ENCODE measurements at places on chromosomes 16 and 17.
A peak's percentile ranks its signal among the peaks of the same experiment; 100 is the strongest.

DNA sequence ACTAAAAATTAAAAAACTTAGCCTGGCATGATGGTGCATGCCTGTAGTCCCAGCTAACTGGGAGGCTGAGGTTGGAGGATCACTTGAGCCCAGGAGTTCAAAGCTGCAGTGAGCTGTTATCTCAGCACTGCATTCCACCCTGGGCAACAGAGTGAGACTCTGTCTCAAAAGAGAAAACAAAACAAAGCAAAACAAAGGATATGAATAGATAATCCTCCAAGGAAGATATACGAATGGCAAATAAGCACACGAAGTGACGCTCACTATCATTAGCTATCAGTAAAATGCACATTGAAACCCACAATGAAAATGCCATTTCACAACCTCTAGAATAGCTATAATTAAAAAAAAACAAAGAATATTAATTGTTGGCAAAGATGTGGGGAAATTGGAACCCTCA lies 386.2 kb upstream of the CCL2 start:
- no peak for DNase-seq

DNA sequence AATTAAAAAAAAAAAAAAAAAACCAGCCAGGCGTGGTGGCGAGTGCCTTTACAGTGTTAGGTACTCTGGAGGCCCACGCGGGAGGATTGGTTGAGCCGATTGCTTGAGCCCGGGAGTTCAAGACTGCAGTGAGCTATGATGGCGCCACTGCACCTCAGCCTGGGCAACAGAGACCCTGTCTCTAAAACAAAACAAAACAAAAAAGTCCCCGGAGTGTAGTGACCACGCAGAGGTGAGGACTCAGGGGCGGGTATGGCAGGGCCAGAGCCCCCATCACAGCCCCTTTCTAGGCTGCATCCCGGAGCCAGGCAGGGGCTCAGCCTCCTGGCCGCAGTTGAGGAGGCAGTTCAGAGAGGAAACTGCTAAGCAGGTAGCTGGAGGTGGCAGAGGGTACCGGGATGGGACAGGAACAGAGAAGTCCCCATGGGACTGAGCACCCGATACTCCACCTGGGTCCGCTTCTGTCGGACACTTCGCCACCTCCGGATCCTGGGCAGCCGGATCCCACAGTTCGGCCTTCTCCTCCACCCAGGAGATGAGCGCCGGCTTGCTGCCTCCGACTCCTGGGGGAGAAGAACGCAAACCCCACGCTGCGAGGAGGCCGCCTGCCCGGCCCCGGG lies 800 bp downstream of the ZNF747 start:
- DNase-seq = no peak

DNA sequence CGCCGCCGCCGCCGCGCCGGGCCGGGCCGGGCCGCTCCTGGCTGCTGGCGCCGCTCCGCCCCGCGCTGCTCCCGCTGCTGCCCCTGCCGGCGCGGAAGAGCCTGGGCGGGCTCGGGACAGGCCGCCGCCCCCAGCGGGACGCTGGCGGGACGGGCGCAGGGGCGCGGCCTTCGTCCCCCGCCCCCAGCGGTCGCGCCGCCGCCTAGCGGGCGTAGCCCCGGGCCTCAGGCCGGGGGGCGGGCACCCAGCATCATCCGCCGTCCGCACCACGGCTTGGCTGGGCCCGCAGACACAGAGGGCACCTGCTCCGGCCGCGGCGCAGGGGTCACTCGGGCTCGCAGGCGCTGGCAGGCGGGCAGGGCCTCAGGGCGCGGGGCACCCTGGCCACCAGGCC lies at the start of gene AMFR:
TSS of gene AMFR (minus strand) at position 107 of the 394 bp plus-strand sequence. CDS start 218 bp downstream, outside the sequence.
- peak; percentile 79 for DNase-seq

DNA sequence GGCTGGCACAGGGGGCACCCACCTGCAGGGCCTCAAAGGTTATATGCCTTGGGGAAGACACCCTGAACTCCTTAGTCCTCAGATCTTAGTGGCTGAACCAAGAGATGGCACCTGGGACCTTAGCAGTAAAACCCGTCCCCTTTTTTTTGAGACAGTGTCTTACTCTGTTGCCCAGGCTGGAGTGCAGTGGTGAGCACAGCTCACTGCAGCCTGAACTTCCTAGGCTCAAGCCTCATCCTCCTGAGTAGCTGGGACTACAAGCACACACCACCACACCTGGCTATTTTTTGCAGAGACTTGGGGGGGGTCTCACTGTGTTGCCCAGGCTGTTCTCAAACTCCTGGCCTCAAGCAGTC lies 237.2 kb downstream of the MRTFB start:
- DNase-seq = no peak

DNA sequence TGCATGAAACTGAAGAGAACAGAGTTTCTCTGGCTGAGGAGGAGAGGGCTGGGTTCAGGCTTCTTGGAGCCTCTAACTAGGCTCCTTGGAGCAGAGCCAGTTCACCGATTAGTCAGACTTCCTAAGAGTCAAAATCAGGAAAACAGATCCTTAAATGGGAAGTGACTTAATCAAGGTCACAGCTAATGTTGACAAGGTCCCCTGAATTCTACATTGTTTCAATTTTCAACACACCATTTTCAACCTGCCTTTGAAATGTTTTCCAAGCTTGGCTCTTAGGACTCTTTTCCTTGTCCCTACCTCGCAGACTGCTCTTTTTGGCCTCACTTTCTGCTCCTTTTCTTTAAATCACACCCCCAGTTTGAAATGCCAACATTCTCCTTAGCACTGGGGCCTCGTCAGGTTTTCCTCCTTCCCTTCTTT lies 16.3 kb downstream of the MYL4 start:
- DNase-seq = peak; percentile 89

GRCh38 chr16:19691161-19691711 lies 26.8 kb downstream of the KNOP1 start:
- no peak for DNase-seq

DNA sequence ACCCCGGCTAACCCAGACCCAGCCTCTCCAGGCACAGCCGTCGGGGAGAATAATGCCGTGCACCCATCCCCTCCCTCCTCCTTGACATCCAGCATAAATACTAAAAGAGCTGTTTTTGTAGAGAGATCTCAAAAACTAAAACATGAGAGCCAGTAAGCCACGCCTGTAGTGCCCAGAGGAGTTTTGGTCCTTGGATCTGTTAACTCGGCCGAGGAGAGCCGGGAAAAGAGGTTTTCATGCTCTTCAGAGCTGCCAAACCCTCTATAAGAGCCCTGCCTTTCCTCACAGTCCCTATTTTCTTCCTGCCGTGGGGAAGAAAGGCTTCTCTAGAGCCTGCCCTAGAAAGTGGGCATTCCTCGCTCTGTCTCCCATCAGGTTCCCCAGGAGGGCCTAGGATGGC lies 30.2 kb upstream of the NAT9 start:
- DNase-seq = no peak

GRCh38 chr17:43907425-43907981 lies at the start of gene MPP2:
MPP2 (minus strand) TSS chr17:43907536; CDS start chr17:43904460, 3,076 bp downstream.
- DNase-seq = peak; percentile 77

DNA sequence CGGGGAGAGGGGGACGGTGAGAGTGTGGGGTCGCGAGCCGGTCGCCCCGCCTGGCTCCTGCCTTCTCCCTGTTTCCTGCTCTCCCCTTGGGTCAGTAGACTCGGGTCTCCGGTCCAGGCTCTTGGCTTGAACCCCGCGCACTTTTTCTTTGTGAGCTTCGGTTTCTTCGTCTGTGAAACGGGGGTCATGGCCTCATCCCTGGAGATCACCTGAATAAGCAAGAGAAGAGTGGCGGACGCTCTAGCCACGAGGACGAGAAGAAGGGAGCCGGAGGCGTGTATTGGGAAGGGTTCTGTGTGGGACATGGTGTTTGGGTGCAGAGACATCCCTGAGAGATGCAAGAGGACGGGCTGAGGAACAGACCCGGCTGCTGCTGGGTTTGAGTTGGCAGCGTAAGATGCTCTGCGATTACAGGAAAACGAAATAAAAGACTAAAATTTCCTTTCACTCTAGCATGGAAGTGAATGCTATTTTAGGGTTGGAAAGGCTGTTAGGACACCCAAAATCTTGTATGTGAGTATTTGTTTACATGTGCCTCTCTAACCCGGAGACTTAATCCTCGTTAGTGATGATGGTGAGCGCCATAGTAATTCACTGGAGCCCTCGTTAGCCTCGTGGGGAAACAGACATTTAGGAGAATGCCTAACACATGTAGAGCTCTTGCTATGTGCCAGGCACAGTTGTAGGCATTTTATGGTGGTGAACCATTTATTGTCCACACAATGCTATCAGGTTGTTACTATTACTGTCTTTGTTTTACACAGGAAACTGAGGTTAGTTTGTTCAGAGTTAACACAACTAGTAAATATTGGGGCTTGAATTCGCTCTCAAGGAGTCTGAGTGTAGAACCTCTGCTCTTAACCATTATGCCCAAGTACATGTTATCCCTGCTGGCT lies 646 bp downstream of the KIF22 start:
- no peak for DNase-seq

- DNase-seq = peak; percentile 38
These were observed 9.5 kb upstream of the MRC2 start for GRCh38 chr17:62617894-62618472.

Measured in fibroblast of lung (primary cell).